ENCODE measurements at places on chromosomes 12 and 14. TPM values are rescaled to one million over a fixed set of nuclear protein-coding genes. Genes with fewer than 3 reads are reported as not detected.

DNA sequence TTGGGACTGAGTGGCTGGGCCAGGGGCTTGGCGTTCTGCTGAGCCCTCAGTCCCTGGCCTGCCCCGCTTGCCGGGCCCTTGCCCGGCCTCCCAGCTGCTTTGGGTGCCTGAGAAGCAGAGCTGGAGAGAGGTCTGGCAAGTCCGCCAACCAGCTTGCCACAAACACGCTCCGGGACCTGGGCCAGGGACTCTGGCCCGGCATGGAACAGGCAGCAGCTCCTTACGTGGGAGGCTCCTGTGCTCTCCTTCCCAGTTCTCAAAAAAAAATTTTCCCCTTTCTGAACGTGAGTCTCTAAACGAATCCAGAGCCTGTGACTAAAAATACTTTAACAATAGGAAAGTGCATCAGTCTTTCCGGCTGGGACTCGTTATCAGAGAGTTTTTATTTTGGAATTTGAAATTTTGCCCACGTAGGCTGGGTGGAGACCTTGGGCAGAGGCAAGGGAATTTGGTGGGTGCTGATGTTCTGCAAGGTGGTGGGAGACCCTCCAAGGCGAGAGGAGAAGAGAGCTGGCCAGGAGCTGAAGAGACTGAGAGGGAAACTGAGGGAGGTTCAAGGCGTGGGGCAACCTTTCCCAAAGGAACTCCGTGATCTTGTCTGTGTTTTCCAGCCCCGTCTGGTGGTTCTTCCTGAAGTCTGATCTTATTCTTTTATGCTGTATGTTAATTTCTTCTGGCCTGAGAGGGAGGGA, 6.8 kb upstream of the NR4A1 start:
- DNase-seq, result peak; percentile 85

DNA sequence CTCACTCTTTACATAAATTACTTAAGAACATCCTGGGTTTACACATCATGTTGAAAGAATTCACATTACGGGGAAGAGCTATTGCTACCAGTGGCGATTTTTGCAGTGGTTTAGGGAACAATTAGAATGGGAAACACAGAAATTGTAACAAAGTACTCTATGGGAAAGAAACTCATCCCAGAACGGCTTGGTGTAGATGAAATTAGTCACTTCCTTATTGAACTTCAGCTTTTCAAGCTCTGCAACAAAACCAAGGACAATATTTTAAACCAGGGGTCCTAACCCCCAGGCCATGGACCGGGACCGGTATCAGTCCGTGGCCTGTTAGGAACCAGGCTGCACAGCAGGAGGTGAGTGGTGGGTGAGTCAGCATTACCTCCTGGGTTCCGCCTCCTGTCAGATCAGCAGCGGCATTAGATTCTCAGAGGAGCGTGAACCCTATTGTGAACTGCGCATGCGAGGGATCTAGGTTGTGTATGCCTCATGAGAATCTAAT, 32.3 kb upstream of the FICD start:
- no peak for DNase-seq

FSCB gene
- not detected for polyA plus RNA-seq

MYF5 gene
- polyA plus RNA-seq, result not detected

HOXC11 gene
- polyA plus RNA-seq, result not detected

KLRC2 gene
- polyA plus RNA-seq, result 0.40 TPM

Measured in left lung (tissue), 14 donors.